ENCODE measurements at places on chromosomes 4 and X.

- no peak for DNase-seq
These were observed 81.1 kb upstream of the STK26 start for GRCh38 chrX:131942034-131942433.

GRCh38 chrX:19931146-19931545 is 43.7 kb upstream of the SH3KBP1 start:
- DNase-seq, result no peak

GRCh38 chr4:156952078-156952759 is 19.4 kb downstream of the PDGFC start:
- no peak for DNase-seq

DNA sequence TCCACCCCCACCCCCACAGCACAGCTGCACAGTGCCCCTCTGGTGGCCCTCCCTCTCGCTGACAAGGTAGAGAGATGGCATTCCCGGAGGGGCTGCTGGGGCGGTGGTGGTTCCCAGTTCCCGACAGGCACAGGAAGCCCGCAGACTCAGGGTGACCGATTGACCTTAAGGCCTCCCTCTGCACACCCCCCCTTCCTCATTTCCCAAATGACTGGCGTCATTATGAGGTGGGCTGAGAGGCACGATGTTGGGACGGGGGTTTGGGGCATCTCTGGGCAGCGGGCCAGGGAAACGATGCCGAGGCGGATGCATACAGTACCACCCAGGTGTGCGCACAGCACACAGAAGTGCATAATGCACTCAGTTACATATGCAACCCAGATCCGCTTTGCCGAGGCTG is 3.5 kb upstream of the TIMP1 start:
- DNase-seq, result no peak

GRCh38 chr4:33543941-33544450 is 2700.3 kb downstream of the ARAP2 start:
- DNase-seq, result no peak

- DNase-seq, result no peak
These were observed 108.1 kb upstream of the IQCM start for GRCh38 chr4:149923736-149924135.

- DNase-seq, result no peak
These were observed 47.9 kb downstream of the TET2 start for GRCh38 chr4:105194328-105195231.

DNA sequence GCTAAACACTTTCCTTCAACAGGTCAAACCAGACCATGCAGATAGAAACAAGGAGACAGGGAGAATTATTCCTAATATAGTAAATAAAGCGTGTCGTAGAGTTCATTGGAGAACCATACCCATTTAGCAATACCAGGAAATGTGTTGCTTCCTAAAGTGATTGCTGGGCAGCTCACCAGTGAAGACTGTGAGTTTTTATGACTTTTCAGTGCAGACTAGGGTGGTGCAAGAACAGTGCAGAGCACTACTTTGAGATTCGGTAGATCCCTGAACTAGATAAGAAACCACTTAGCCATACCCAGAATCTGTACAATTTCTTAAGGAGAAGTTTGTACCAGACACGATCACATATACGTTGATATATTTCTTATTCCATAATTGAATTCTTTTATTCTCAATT is 87.4 kb downstream of the EMCN start:
- DNase-seq, result no peak

- DNase-seq, result no peak
These were observed 66.8 kb upstream of the ANK2 start for GRCh38 chr4:112982680-112983079.

- DNase-seq, result no peak
These were observed 400.3 kb upstream of the CT83 start for GRCh38 chrX:116863029-116863428.

DNA sequence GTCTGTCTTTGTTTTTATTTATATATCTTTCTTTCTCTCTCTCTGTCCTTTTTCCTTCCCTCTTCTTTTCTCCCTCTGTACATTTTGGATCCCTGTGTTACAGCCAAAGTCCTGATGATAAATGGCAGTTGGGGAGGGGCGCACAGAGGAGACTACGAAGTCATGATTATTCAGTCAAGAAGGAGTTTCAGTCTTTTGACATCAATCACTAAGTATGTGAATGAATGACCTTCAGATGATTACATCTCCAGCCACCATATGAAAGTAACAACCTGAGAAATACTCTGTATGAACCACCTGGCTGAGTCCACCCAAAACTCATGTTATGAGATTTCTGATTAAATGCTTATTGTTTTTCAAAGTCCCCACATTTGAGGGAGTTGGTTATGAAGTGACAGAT is 45.0 kb downstream of the UGT2B7 start:
- no peak for DNase-seq

DNA sequence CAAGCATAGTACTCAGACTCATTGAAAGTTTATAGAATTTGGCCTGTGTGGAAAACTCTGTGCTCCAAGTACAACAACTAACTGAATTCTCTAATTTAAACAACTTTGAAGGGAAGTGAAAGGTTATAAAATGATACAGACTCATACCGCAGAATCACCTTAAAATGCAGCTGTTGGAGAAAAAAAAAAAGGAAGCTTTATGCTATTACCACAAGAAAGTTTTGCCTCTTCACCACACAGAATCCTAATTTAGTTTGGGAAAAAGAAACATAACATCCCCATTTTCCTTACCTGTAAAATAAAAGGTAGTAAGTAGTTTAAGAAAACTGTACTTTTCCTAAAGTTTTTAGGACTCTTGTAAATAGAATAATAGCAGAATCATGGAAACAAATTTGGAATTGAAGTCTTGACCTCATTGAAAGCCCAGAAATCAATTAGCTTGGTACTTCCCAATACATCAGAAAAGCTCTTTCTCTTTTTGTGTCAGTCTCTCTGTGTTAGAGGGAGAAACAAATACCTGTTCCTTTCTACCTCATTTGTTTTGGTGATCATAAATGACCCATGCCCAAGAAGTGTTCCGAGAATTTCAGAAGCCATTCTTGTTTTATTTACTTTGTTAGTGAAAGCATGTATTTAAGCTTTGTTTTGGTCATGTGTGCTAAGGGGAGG is 78.8 kb downstream of the NFKB1 start:
- DNase-seq, result no peak

- no peak for DNase-seq
These were observed 165.9 kb downstream of the PDGFC start for GRCh38 chr4:156805696-156806095.

DNA sequence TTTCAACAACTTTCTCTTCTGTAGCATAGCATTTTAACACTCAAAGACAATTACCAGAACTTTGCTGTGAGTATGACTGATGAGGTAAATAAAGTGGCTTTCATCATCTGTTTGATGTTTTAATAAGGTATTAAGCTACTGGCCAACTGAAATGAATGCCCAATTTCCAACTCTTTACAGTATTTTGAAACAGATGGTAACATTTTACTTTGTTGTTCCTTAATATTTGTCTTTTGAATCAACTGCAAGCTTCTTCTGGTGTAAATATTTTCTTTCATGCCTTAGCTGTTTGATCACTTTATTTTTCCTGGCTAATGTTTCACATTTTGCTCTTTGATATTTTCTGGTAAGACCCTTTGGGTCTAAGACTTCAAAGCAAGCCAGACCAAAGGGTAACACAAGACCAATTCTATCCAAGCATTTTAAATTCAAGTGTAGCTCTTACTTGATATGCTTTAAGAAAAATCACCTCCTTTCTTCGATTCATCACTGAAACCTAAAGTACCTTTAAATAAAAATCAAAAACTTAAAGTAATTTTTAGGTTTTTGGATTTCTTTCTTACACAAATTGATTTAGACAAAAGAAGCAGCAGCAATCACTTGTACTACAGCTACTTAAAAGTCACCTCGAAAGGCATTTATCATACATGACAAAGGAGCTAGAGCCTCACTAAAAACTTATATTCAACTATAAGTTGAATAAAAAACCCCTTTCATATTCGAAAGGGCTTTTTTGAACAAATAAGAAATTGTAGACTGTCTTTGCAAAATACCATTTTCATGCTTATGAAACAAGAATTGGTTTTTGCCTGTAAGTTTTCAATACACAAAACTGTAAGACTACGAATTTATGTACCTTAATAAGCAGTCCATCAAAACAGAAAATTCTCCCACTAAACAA is 57.6 kb downstream of the TBCK start:
- DNase-seq, result no peak

Data from heart right ventricle (tissue), 16 donors.